Effector memory CD8-positive, alpha-beta T cell (primary cell): ENCODE measurements at places on chromosomes 5 and 9.

GRCh38 chr5:140402258-140403074, 833 bp downstream of the ANKHD1 start:
- H3K36me3 ChIP-seq: peaks cover 20% of the 10 kb centered on the region
- H3K27me3 ChIP-seq: no peaks in the 10 kb centered on the region
- DNase-seq: peak; percentile 30
- peaks cover 27% of the 10 kb centered on the region for H3K4me1 ChIP-seq
- H3K27ac ChIP-seq: no peak overlapping the region

GRCh38 chr5:160260881-160261815, 31.8 kb downstream of the FABP6 start:
- no peaks in the 10 kb centered on the region for H3K36me3 ChIP-seq
- no peak for DNase-seq
- H3K27me3 ChIP-seq: peaks cover 46% of the 10 kb centered on the region

GRCh38 chr9:223152-223551, 8.5 kb downstream of the DOCK8 start:
- H3K4me3 ChIP-seq: no peak overlapping the region
- no peaks in the 10 kb centered on the region for H3K36me3 ChIP-seq
- no peaks in the 10 kb centered on the region for H3K27me3 ChIP-seq
- no peak overlapping the region for H3K27ac ChIP-seq

DNA sequence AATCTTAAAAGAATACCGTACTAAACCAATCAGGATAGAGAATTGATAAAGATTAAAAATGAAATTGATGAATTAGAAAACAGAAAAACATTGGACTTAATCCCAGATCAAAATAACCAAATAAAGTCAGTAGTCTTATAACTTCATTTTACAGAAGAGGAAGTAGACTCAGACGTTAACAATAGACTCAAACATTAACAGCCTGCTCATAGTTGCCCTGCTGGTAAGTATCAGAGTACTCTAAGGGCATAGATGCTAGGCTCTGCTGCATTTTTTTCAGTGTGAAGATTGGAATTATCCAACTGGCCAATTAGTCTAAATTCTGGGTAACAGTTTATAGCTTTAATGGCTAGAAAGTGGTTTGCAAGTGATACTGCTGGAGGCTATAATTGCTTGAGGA, 42.9 kb downstream of the ADGRV1 start:
- H3K27me3 ChIP-seq: peaks cover 9% of the 10 kb centered on the region
- H3K27ac ChIP-seq: no peak overlapping the region
- no peak overlapping the region for H3K4me3 ChIP-seq
- H3K36me3 ChIP-seq: no peaks in the 10 kb centered on the region
- DNase-seq: no peak

DNA sequence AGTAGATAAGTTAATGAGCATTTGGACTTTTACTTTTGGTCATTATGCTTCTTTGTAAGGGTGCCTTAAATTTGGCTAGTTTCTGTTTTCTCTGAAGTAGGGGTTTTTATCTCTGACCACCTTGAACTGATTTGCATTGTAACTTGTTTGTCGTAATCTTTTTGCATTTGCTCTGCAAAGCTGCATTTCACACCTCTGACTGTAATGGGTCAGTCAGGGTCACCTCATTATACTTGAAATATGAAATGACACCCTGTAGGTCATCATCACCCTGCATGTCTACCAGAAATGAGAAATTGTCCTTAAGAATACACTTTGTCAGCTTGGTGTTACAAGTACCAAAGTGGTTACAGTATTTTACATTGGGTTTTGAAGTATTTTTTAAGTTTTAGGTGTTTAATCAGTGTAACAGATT, 74.0 kb downstream of the KCNN2 start:
- H3K27me3 ChIP-seq: no peaks in the 10 kb centered on the region
- H3K36me3 ChIP-seq: no peaks in the 10 kb centered on the region
- no peak for DNase-seq
- no peak overlapping the region for H3K27ac ChIP-seq
- no peak overlapping the region for H3K4me3 ChIP-seq
